ENCODE measurements at places on chromosomes 13 and 19.
A peak's percentile ranks its signal among the peaks of the same experiment; 100 is the strongest.

- DNase-seq: no peak
These were observed 187.7 kb downstream of the RAP2A start for GRCh38 chr13:97621631-97622030.

DNA sequence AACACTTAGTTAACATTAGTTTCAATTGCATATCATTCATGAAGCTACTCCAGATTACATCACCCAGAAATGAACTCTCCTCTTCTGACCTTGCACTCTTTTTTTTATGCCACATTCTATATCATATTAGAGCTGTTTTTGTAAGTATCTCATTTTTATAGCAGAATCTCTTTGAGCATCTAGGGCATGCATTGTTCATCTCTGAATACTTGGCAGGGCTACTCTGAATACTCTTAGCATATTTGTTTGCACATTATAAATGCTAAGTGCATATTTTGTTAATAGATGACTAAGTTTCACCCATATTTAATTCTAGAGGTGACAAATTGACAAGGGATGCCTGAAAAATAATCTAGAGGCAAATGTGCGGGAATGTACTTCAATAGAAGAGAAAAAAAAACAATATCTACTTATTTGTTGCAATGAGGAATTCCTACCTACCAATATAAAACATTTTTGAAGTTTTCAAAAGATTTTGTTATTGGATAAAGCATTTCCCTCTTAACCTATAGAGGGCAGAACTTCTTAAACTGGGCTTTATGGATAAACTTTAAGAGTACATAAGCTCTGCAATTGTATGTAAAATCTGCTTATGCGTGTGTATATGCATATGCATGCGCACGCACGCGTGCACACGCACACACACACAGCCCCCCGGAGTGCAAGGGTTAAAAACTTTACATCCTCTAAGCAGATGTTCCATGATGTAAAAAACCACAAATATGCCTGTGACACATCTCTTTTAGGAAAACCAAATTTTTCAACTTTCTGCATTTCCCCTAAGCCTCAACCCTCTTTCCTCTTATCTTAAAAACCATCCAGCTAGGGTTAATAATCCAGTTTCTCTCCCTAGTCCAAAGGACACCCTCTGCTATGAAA lies 73.0 kb upstream of the OXGR1 start:
- no peak for DNase-seq

DNA sequence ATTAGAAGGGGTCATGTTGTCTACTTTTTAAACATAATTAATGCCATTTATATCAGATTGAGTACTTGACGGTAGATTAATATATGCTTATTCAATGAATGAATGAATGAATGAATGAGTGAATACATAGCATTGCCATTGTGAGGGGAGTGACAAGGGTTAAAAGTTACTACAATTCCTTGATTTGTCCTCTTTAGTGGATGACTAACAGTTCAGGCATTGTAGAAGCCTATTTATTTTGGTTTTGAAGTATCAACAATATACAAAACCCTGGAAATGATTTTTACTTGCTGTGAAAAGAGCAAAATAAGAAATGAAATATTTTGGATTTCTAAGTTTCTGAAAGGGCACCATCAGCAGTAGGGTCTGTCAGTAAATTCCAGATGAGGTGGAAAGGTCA lies 122.7 kb downstream of the CYSLTR2 start:
- no peak for DNase-seq

- no peak for DNase-seq
These were observed 165.0 kb downstream of the LACC1 start for GRCh38 chr13:44044547-44045179.

DNA sequence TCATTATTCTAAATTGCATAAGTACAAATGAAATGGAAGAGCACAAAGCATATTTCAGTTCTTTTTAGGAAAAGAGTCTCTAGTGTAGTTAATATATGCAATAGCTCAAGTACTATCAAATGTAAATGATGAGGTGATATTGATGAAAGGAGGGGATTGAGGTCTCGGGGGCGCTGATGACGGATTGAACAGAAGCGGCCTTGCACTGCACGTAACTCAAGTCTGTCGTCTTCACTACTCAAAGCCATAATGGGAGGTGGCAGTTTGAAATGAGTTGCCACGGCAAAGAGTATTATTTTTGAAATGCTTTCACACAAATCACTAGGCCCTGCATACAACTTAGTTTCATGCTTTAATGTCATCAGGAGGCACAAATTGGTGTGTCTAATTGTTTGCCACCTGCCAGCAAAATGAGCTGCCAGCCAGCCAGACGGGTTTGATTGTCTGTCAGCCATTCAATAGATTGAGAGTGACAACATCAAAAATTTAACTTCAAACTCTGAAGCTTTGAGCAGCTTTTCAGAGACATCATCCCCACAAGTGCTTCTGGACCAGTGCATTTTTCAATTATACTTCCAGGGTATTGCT lies 256.6 kb downstream of the NBEA start:
- DNase-seq: no peak

DNA sequence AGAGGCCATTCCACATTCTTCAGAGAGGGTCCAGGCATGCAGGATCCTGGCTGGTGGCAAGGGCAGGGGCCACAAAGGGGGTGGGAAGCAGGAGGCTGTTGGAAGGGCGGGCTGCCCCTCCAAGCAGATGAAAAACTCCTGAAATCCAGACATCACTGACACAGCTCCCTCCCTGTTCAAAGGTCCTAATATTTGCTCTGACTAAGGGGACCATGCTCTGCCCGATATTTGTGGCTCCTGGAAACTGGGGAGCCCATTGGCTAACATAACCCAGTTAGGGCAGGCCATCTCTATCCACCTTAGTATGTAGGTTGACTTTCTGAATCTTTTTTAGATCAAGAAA lies 3.3 kb upstream of the CDX2 start:
- no peak for DNase-seq

DNA sequence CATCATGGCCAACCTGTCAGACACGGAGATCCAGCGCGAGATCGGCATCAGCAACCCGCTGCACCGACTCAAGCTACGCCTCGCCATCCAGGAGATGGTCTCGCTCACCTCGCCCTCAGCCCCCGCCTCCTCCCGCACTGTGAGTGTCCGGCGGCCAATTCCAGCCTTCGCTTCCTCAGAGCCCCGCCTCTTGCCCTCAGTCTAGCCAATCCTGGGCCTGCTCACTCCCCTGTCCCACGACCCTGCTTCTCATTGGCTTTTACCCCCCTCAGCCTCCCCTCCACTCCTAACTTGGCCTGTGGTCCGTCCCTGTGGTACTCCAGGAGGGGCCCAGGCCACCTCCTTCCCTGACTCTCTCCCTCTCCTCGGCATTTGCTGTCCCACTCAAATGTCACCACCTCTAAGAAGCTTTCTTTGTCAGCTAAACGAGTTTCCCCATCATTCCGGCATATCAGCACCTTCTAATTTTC lies 12.3 kb downstream of the HRC start:
- peak; percentile 92 for DNase-seq

DNA sequence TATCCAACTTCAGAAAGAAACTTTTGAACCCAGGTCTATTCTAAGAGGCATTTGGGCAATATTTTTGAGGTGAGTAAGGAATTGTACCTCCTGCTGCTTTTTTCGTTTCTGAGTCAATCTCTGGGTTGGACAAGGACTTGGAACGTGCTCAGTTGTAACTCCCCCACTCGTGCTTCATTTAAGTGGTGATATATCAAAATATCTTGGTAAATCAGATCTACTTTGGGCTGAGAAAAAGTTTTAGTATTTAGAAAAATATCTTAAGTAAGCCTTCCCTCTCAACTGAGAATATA lies 728.9 kb downstream of the EFNB2 start:
- DNase-seq: no peak

GRCh38 chr19:35879770-35880317 lies 11.5 kb downstream of the APLP1 start:
- peak; percentile 88 for DNase-seq

- DNase-seq: peak; percentile 8
These were observed 44.4 kb downstream of the ELF1 start for GRCh38 chr13:40974460-40975407.

GRCh38 chr19:5588906-5589676 lies 21.3 kb upstream of the TINCR start:
- no peak for DNase-seq

GRCh38 chr13:102718746-102719145 lies 23.9 kb upstream of the METTL21C start:
- no peak for DNase-seq

GRCh38 chr19:6811906-6812305 lies 39.4 kb downstream of the VAV1 start:
- peak; percentile 74 for DNase-seq

DNA sequence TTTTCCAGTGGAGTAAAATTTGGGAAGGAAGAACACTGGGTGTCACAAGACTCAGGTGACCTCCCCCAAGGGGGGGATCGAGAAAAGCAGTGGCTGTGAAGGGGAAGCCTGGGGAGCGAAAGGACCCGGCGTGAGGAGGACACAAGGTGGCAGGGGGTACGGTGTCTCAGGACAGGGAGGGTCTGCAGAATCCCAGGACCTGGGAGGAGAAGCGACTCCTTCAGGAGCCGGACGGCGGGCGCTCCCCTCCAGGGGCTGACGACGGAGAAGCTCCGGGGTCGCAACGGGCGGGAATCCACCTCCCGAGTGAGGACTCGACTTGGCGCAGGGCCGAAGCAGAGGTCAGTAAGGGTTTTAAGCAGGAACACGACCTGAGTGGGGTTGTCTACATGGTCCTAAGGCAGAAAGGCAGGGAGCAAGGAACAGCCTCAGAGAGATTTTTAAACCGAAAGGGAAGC lies 529 bp downstream of the ZNF836 start:
- DNase-seq: no peak

DNA sequence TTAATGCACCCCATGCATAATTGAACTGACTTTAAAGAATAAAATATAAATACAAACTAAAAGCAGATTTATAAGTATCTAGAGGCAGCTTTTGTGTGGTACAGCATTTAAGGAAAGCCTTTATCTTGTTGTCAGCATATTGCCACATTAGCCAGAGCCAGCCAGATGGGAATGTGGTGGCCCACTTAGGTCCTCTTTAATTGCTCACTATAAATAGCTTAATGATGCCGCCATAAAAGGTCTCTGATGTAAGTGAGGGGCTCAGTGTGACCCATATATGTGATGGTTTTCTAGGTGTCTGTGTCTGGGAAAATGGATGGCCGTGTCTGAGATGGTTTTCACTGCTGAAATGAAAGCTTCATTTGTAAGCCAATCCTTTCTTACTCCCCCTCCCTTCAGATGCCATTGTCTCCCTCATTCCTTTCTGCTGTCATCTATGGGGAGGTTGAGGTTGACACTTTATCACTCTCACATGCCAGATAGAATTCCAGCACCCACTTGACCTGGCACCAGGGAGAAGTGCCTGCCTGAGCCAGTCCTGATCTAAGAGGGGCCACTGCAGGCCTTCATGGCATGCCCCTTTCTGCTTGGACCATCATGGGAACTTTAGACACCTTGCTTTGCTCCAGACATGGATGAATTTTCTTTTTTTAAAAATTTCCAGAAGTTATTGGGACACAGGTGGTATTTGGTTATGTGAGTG lies 135.3 kb downstream of the MTUS2 start:
- DNase-seq: no peak

DNA sequence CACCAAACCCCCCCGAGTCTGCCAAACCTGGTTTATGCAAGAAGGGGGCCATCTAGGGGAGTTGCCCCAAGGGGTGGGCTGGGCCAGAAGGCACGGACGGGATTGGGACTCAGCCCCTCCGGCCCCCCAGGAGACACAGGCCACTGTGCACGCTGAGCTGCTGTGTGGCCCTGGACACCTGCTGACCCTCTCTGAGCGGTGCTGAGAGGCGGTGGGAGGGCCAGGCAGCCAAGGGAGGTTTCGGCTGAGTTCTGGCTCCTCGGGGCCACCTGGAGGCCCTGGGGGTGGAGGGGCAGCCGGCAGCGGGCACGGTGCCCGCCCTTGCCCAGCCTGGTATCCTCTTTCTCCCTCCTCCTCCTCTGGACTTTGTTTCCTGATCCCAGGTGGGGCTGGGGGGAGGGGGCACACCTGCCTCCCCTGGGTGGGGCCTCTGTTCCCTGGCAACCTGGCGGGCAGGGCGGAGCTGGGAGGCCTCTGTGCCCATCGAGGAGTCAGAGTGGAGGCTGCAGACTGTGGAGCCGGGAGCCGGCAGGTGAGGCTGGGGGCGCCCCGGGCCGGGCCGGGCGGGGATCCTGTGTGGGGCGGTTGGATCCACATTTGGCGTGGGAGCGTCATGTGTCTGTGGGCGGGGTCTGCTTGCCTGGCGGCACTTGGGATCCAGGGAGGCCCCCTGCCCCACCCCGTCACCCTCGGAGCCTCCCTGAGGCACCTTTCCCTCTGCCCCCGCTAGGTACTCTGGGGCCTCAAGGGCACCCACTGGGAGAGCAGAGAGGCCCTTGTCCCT lies at the start of gene MISP:
TSS of gene MISP (plus strand) at position 473 of the 784 bp plus-strand sequence. CDS start 5,835 bp downstream, outside the sequence.
- no peak for DNase-seq

GRCh38 chr19:6767357-6768235 lies at the start of gene SH2D3A:
TSS of gene SH2D3A (minus strand) at chr19:6767435. CDS start at chr19:6763748, 3,687 bp downstream.
- DNase-seq: no peak

GRCh38 chr13:23488442-23488841 lies 54.9 kb upstream of the SACS start:
- no peak for DNase-seq

DNA sequence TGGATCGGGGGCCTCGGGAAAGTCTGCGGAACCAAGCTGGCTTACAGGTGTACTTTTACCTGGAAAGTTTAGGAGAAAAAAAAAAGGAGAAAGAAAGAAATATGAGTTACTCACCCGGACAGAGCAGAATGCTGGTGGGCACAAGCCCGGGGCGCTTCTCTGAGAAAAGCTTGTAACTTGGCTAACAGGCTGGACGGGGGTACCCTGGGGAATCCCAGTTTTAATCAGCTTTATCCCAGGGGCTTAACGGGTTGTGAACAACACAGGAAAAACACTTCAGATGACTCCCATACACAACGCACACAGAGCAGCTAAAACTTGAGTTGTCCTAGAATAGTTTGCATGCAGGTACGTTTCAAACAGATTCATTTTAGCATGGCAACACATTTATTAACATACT lies 37.3 kb downstream of the KLF2 start:
- no peak for DNase-seq

- DNase-seq: peak; percentile 69
These were observed 2.8 kb downstream of the PTGER1 start for GRCh38 chr19:14472202-14472938.

DNA sequence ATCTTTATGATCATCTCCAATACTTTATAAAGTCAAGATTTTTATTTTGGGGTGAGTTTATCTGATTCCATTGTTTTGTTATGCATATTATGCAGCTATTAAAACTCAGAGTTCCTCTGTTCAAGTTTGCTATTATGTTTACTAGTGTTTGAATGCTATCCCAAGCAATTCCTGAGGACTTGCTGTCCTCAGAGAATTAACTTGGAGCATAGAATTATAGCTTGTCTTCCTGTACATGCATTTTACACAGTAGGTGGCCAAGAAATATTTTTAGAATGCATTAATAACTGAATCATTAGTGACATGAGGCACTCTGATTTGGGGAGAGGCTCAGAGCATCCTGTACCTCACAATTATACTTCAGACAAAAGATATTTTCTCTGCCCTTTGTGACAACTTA lies 195.6 kb upstream of the MIR17HG start:
- DNase-seq: no peak

DNA sequence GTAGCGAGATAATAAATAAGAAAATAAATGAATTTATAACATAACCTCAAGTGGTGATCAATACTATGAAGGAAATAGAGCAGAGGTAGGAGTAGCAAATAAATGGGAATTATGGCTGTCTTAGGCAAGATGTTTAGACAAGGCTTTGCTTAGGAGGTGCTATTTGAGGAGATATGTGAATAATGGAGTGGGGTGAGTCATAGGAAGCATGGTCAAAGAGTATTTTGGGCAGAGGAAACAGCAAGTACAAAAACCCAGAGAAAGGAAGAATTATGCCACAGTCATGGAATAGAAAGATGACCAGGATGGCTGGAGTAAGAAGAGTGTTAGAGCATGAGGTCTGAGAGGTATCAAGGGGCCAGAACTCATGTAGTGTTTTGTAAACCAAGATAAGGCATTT lies 33.6 kb upstream of the LPAR6 start:
- DNase-seq: no peak
